ENCODE measurements at places on chromosomes 7 and 10.

GRCh38 chr10:101385866-101386658 lies 32.1 kb downstream of the BTRC start:
- no peaks in the 10 kb centered on the region for H3K27me3 ChIP-seq
- peaks cover 38% of the 10 kb centered on the region for H3K4me1 ChIP-seq
- H3K36me3 ChIP-seq, result no peaks in the 10 kb centered on the region
- DNase-seq, result no peak
- H3K4me3 ChIP-seq, result no peak overlapping the region

GRCh38 chr10:11037991-11038390 lies 20.3 kb downstream of the CELF2 start:
- no peaks in the 10 kb centered on the region for H3K27me3 ChIP-seq
- H3K4me1 ChIP-seq, result no peaks in the 10 kb centered on the region
- no peak for DNase-seq
- no peak overlapping the region for H3K4me3 ChIP-seq
- H3K27ac ChIP-seq, result no peak overlapping the region

- peaks cover 21% of the 10 kb centered on the region for H3K4me1 ChIP-seq
- peak overlapping the region; percentile 12 for H3K4me3 ChIP-seq
- H3K36me3 ChIP-seq, result no peaks in the 10 kb centered on the region
- peak; percentile 73 for DNase-seq
- H3K27me3 ChIP-seq, result no peaks in the 10 kb centered on the region
Observed at GRCh38 chr10:35640951-35641675, 983 bp downstream of the FZD8 start.

GRCh38 chr10:101565936-101566332 lies 22.1 kb downstream of the POLL start:
- H3K36me3 ChIP-seq, result no peaks in the 10 kb centered on the region
- no peak overlapping the region for H3K4me3 ChIP-seq
- DNase-seq, result no peak
- H3K27me3 ChIP-seq, result peaks cover 9% of the 10 kb centered on the region
- peaks cover 17% of the 10 kb centered on the region for H3K4me1 ChIP-seq

- DNase-seq, result no peak
- H3K36me3 ChIP-seq, result no peaks in the 10 kb centered on the region
- H3K4me1 ChIP-seq, result peaks cover 14% of the 10 kb centered on the region
- H3K27me3 ChIP-seq, result no peaks in the 10 kb centered on the region
- no peak overlapping the region for H3K27ac ChIP-seq
Observed at GRCh38 chr7:75608451-75609122, 116.5 kb downstream of the SPDYE5 start.

GRCh38 chr10:26112532-26112931 lies 104.0 kb upstream of the GAD2 start:
- no peak for DNase-seq
- no peaks in the 10 kb centered on the region for H3K36me3 ChIP-seq
- H3K27me3 ChIP-seq, result no peaks in the 10 kb centered on the region
- H3K27ac ChIP-seq, result no peak overlapping the region
- no peaks in the 10 kb centered on the region for H3K4me1 ChIP-seq
- no peak overlapping the region for H3K4me3 ChIP-seq

DNA sequence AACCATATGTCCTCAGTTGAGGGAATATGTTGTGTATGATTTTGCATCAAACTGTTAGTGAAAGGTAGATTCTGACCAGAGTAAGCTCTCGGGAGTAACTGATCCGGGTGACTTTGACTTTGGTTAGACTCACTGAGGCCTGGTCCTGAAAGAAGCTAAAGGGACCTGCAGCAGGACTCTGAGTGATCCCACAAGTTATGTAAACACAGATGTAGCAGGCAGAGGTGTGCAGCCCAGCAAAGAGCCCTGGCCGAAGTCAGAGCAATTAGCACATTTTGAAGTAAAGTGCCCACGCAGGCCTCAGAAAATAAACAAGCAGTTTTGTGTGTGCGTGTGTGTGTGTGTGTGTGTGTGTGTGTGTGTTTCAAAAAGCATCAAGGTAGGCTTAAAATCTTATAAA lies 245.6 kb upstream of the FERD3L start:
- no peak for DNase-seq
- no peaks in the 10 kb centered on the region for H3K4me1 ChIP-seq
- H3K4me3 ChIP-seq, result no peak overlapping the region

DNA sequence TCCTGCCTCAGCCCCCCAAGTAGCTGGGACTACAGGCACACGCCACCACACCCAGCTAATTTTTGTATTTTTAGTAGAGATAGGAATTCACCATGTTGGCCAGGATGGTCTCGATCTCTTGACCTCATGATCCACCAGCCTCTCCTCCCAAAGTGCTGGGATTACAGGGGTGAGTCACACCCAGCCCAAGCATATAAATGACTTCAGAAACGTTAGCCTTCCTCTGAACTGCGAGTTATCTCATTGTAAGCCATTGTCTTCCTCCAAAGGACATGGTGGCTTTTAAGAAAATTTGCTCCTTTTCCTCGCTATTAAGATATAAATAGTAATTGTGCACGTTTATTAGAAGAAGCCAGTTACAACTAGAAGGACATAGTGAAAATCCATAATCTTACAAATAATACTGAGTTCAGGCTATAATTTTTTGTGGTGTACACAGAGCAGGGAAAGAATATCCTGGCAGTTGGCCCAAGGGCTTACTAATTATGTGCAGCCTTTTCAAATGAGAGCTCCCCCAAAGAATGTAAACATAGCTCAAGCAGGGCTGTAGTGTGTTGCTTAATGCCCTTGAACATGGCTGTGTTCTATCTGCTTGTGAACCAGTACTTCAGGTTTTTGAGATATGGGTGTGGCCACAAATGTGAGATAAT lies 495.8 kb downstream of the PARD3 start:
- peaks cover 29% of the 10 kb centered on the region for H3K4me1 ChIP-seq
- no peak overlapping the region for H3K4me3 ChIP-seq
- H3K36me3 ChIP-seq, result no peaks in the 10 kb centered on the region
- no peak overlapping the region for H3K27ac ChIP-seq
- DNase-seq, result peak; percentile 41
- no peaks in the 10 kb centered on the region for H3K27me3 ChIP-seq

DNA sequence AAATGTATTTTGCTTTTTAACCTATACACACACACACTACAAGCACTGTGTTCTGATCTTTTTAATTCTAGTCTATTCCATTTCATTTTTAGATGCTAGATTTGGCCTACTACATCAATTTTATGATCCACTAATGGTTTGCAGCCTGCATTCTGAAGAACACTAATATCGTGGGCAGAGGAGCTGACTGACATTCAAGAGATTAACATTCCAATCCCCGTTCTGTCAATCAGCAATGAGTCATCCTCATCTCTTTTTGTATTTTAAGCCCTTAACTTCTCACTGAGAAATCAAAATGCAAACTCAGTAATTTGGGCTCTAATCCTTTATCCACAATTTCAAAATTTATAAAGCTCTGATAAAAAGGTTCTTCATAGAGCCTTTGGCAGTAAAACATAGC lies 47.1 kb upstream of the GAD2 start:
- H3K36me3 ChIP-seq, result no peaks in the 10 kb centered on the region
- DNase-seq, result no peak

DNA sequence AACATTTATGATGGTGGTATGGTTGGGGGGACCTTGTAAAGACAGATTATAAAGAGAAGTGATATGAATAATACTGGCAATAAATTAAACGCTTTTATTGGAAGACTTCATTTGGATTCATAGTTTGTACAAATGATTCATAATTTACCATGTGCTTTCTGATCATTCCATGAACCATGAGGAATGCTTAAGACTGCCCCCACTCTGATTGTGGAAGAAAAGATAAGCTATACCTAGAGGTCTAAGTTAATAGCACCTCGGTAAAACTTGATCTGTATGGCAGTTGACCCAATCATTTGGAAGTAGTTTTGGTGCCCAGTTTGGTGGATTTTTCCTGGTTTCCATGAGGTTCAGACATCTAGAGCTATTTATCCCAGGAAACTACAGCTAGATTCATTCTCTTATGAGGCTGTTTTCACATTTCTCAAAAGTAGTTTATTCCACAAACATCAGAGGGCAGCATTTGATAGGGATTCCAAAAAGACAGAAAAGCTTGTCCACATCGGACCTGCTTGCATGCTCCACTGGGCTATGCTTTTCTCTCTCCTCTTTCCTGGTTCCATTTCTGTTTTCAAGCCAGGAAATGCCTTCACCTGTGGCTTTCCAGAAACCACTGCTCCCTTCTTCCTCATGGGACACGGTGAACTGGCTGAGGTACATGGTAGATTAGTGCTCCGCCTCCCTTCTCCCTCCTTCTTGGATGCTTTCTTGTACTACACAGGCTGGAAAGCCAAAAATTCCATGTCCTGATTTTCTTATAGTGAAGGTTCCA lies 29.2 kb downstream of the TFAM start:
- no peak overlapping the region for H3K4me3 ChIP-seq
- DNase-seq, result no peak
- H3K27ac ChIP-seq, result no peak overlapping the region
- H3K36me3 ChIP-seq, result no peaks in the 10 kb centered on the region
- H3K4me1 ChIP-seq, result no peaks in the 10 kb centered on the region

DNA sequence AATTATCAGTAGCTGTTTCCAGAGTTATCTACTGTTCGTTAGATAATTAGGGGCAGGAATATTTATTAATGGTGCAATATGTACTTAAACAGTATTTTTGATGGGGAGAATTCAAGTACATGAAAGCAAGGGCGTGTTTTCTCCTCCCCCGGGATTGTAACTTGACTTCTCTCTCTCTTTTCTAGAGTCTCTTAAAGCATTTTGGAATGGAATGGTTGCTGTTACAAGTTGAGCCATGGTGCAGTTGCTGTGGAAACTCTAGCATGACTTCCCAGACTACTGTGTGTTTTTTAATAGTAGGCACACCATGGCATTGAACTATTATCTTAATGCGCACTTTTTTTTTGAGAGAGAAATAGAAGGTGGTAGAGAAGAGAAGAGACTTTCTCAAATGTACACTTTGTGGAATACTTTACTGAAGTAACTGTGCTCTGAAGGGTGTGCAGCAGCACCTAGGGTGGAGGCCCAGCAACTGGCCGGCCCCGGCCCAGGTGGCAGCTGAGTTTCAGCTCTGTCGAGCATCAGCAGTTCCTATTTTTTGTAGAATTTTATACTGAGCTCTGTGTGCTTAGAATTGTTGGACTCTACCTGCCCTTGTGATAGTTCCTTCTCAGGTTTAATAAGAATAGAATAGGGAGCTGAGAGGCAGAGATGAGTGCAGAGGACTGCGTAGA lies 64.4 kb downstream of the CCNY start:
- H3K4me1 ChIP-seq, result no peaks in the 10 kb centered on the region
- no peak overlapping the region for H3K27ac ChIP-seq
- no peak overlapping the region for H3K4me3 ChIP-seq
- no peak for DNase-seq
- no peaks in the 10 kb centered on the region for H3K36me3 ChIP-seq
- H3K27me3 ChIP-seq, result no peaks in the 10 kb centered on the region

GRCh38 chr7:1979591-1980560 lies 252.9 kb downstream of the MAD1L1 start:
- no peak overlapping the region for H3K27ac ChIP-seq
- no peaks in the 10 kb centered on the region for H3K4me1 ChIP-seq
- no peak for DNase-seq
- no peaks in the 10 kb centered on the region for H3K36me3 ChIP-seq
- H3K4me3 ChIP-seq, result no peak overlapping the region

- H3K4me3 ChIP-seq, result no peak overlapping the region
- DNase-seq, result no peak
- H3K27ac ChIP-seq, result no peak overlapping the region
- no peaks in the 10 kb centered on the region for H3K36me3 ChIP-seq
- no peaks in the 10 kb centered on the region for H3K27me3 ChIP-seq
- no peaks in the 10 kb centered on the region for H3K4me1 ChIP-seq
Observed at GRCh38 chr10:131141645-131142516, 169.6 kb downstream of the TCERG1L start.

DNA sequence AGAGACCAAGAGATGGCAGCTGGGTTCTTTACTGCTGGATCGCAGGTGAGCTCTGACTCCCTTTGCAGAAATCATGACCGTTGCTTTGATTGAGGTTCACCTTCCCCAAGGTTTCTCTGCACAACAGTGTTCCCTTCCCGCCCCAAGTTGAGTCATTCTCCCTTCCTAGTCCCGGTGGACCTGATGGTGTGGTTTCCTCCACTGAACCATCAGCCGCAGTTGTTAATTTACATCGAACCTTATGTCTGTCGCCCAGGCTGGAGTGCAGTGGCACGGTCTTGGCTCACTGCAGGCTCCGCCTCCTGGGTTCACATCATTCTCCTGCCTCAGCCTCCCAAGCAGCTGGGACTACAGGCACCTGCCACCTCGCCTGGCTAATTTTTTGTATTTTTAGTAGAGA lies 5.8 kb downstream of the ZSCAN25 start:
- H3K4me3 ChIP-seq, result no peak overlapping the region
- DNase-seq, result peak; percentile 29

GRCh38 chr10:105585171-105585570 lies 944.1 kb downstream of the SORCS3 start:
- H3K27me3 ChIP-seq, result no peaks in the 10 kb centered on the region
- H3K36me3 ChIP-seq, result no peaks in the 10 kb centered on the region
- no peak for DNase-seq
- no peak overlapping the region for H3K4me3 ChIP-seq
